HS-27A (cell line): ENCODE measurements at places on chromosomes 13 and 19.

DNA sequence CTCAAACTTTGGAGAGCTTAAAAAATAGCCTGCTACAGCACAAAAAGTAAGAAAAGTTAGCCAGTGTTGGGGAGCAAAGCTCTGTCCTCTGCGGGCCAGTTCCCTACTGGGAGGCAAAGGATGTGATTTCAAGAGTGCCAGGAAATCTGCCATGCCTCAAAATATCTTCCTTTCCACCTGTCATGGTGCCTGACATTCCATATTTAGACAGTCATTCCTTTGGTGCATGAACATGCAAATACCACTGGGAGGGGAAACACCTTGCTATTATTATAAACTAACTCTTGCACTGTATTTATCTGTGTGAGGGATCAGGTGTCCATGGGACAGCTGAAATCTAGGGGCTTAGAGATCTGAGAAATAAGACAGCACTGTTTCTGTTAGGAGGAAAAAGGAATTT lies 10.3 kb downstream of the FREM2 start:
- no peak for DNase-seq

GRCh38 chr13:44425041-44425814 lies 51.6 kb downstream of the SERP2 start:
- no peak for DNase-seq

- DNase-seq: no peak
Observed at GRCh38 chr19:42420055-42420544, 7.1 kb downstream of the LIPE start.

- no peak for DNase-seq
Observed at GRCh38 chr13:72166102-72166650, 299.2 kb upstream of the DACH1 start.

- DNase-seq: peak; percentile 84
Observed at GRCh38 chr19:7920519-7921301, 572 bp downstream of the SNAPC2 start.

GRCh38 chr13:31962731-31963370 lies 68.7 kb upstream of the FRY start:
- no peak for DNase-seq

GRCh38 chr19:5076440-5077208 lies 107.7 kb downstream of the KDM4B start:
- no peak for DNase-seq

GRCh38 chr19:31960474-31960873 lies 384.9 kb upstream of the ZNF507 start:
- DNase-seq: no peak

- no peak for DNase-seq
Observed at GRCh38 chr13:50107205-50107604, 92.0 kb downstream of the KCNRG start.

- no peak for DNase-seq
Observed at GRCh38 chr19:8304841-8305621, 3.1 kb downstream of the CD320 start.

DNA sequence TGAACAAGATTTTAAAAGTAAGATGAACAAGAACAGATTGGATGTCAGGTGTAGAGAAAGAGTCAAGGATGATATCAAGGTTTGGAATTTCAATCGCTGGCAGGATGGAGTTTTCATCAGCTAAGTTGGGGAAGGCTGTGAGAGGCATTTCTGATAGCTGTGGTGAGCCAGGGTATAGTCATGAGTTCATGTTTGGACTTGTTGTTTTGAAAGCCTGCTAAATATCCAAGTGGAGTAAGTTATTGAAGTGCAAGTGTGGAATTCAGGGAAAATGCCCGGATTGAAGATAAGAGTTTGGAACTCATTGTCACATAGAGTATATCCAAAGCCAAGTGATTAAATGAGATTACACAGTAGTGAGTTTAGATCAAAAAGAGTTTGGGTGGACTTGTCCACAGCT lies 11.0 kb upstream of the EPSTI1 start:
- DNase-seq: no peak

DNA sequence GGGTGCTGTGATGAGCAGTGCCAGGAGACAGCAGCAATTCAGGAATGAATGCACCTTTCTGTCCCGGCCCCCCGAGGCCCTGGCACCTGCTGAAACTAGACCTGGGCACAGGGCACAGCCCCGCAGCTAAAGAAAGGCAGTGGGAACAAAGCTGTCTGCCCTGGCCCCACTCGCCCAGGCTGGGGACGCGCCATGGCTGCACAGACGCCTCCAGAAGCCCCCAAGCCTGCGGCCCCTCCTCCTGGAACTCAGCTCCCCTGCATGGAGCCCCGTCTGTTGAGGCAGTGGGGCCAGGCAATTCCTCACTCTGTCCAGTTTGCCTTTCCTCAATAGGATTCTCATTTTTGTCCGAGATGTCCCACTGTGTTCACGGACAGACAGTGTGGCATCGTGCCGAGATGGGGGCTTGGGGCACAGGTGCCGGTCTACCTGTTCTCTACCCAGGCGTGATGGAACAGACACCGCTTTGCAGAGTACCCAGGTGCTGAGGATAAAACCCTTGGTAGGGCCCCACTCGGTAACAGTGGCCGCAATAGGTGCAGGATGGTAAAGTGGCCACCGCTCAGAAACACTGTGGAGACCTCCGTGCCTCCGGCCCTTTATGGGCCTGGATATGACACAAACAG lies 146.5 kb upstream of the SOX1 start:
- no peak for DNase-seq

GRCh38 chr13:113488283-113488682 lies 2.2 kb downstream of the DCUN1D2 start:
- DNase-seq: no peak

- DNase-seq: peak; percentile 50
Observed at GRCh38 chr19:39843919-39844793, 2.0 kb downstream of the FBL start.

DNA sequence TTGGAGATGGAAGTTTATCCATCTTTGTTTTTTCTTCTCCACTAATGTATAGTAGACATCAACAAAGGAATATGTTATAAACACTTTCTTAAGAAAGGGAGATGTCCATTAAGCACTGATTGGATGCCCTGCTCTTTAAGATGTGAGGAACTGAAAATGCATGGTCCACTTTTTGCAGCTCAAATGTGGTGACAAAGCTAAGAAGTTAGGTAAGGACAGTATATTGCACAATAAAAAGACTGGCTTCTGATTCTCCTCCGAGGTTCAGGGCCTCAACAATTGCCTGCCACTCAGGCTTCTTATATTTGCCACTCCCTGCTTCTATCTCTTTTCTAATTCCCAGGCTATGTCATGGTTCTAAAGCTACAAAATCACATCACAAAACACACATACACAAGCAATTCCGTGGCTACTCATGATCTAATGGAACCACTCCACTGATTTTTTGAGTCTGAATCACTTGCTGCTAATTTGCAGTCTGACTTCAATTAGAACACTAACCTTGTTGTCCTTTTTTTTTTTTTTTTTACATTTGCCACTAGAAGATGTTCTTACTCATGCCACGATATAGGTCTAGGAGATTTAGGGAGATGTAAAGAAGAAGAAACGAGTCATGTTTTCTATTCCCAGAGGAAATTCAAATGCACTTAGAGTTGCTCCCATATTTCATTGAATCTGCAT lies 29.6 kb upstream of the TNFSF11 start:
- no peak for DNase-seq

GRCh38 chr19:3366753-3367627 lies 607 bp downstream of the NFIC start:
- no peak for DNase-seq

GRCh38 chr19:44356383-44357111 lies at the start of gene ZNF112:
TSS of gene ZNF112 (minus strand) at chr19:44356680. CDS start at chr19:44340539, 16,141 bp downstream.
- DNase-seq: peak; percentile 86

DNA sequence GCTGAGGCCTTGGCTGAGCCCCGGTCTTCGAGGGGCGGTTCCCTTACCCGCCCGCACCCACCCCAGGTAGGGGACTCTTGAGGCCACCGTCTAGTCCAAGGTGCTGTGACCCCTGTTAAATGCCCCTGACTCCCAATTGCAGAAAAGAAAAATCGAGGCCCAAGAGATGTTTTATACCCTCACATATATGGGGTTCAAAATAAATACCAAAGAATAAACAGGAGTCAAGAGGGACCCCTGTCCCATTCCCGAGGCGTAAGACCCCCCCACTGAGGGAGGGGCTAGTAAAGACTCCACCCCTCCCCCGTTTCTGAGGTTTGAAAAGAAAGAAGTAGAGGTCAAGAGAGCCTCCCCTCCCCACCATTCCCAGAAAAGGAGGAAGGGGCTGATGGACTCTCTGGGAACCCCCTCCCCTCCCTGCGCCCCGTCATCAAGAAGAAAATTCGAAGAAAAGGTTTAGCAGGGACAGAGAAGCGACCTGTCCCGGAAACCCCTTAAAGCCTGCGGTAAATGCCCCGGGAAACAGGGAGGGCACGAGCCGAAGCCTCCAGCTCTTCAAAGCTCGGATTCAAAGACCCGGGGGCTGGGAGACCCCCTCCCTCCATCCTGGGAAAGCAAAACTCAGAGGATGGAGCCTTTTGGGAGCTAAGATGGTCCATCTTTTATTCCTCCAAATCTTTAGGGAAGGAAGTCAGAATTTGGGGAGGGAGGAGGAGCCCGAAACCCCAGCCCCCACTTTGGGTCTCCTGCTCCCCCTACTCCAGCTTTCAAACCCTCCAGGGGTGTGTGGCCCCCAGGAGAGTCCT lies 755 bp upstream of the RAB3A start:
- no peak for DNase-seq

DNA sequence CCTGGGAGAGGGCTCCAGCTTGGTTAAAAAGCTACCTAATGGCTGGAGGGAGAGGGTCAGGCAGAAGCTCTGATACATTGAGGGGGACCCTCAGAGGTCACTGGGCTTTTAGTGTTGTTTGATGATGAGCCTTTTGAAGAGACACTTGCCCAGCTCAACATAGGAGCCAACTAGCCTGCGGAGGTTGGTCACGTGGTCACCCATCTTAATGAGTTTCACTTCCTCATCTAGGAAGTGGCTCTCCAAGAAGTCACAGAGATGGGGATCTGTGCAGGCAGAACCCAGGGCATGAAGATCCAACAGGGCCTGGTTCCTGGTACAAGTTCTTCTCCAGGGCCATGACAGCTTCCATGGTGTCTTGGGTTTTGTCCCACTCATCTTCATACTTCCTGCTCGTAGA lies 33.4 kb downstream of the IPO5 start:
- no peak for DNase-seq

- no peak for DNase-seq
Observed at GRCh38 chr13:44089452-44089851, 209.7 kb downstream of the LACC1 start.

GRCh38 chr19:1503089-1503924 lies 9.5 kb downstream of the ADAMTSL5 start:
- no peak for DNase-seq

GRCh38 chr13:101985321-101985720 lies 416.5 kb downstream of the FGF14 start:
- DNase-seq: no peak

GRCh38 chr19:34254698-34255432 lies 511 bp downstream of the GARRE1 start:
- no peak for DNase-seq

DNA sequence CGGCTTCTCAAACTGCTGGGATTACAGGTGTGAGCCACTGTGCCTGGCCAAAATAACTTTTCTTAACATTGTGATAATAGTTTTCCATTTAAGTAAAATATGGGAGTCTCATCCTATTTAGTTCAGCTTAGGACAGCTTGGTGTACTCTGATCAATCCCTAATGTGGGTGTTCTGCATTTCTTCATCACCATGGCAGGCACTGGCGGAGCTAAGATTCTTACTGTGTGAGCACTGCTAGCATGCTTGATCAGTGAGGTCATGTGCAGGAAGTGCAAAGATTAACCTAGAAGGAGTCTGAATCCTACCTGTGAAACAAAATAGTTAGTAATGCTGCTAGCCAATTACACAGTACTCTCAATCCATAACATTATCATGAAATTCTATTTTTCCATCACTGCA lies 1684.2 kb upstream of the SLC10A2 start:
- no peak for DNase-seq

GRCh38 chr19:55048446-55048845 lies 10.4 kb upstream of the GP6 start:
- DNase-seq: no peak

- no peak for DNase-seq
Observed at GRCh38 chr19:30340771-30341561, 31.2 kb upstream of the ZNF536 start.

DNA sequence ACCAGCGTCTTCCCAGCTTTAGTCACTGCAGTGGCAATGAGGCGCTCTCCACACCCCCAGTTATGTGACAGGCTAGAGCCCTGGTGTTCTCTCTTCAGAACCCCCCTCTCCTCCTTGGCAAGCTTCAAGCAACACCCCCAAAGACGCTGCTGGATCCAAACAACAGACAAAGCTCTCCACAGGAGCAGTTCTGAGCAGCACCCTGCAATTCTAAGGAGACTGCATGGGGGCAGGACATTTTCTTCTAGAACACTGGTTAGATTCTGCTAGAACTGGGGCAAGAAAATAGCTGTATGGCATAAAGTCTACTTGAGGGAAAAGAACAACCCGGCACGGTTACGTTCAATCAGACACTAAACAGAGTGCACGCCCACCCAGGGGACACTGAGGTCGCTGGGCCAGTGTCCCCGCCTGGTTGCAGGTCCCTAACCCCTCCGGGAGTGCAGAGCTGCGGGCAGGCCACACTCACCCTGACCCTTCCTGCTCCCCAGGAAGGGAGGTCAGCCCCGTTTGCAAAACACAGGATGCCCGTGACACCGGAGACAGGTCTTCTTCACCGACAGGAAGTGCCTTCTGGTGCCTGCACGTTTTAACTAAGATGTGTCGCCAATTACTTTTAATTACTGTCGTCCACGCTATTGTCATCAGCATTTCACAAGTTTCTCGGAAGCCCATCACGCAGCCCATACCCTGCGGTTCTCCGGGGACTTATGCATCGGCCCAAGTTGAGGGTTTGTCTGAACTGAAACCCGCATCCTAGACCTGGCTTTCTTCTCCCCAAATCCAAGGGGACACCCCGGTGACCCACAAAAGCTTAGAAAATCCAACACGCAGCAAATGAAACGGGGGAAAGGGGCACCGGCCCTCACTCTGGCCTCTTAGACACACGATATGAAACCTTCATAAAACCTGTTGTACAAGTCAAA lies 943 bp downstream of the GJB6 start:
- no peak for DNase-seq

DNA sequence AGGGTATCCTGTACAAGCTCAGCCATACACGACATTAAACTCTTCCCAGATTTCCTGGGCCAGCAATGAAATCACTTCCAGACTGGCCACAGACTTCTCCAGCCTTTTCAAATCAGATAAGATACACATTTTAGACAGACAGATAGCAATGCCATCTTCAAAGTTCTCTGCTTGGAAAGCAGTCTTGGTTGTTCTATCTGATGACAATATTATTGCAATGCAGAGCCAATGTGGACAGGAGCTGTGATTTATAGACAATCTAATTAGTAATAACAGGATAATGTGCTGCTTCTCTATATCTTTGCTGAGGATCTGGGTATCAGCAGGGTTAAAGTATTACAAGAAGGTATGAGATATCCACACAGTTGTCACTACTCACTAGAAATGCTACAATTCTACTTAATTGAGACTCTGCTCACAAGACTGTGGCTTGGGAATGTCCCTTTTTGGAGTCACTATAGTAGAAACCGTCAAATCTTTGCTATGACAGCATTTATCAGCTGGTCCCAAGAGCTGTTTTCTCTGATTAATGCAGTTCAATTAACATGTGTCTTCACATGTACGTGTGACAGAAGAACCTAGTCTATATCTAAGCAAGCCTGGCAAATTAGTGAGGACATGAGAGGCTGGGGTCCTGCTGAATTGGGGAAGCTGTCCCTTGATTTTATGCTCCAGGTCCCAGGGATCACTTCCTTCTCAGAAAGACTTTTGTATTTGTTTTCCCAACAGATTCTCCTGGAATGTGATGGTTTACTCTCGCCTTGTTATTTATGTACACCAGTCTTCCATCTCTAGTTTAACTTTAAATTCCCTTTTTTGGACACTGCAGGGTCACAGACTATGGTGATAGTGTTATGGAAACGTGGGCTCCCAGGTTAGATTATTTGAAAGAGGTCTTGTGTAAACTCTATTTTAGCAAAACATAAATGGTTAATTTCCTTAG lies 68.8 kb downstream of the COL4A1 start:
- no peak for DNase-seq
